ENCODE measurements at places on chromosomes 1 and 21.
A peak's percentile ranks its signal among the peaks of the same experiment; 100 is the strongest.

GRCh38 chr1:21775550-21775914 is 7.4 kb downstream of the USP48 start:
- DNase-seq: no peak

- DNase-seq: no peak
These were observed 72.5 kb downstream of the CDC42BPA start for GRCh38 chr1:227245613-227246320.

- DNase-seq: peak; percentile 98
These were observed 30.9 kb downstream of the CCN1 start for GRCh38 chr1:85611425-85611824.

DNA sequence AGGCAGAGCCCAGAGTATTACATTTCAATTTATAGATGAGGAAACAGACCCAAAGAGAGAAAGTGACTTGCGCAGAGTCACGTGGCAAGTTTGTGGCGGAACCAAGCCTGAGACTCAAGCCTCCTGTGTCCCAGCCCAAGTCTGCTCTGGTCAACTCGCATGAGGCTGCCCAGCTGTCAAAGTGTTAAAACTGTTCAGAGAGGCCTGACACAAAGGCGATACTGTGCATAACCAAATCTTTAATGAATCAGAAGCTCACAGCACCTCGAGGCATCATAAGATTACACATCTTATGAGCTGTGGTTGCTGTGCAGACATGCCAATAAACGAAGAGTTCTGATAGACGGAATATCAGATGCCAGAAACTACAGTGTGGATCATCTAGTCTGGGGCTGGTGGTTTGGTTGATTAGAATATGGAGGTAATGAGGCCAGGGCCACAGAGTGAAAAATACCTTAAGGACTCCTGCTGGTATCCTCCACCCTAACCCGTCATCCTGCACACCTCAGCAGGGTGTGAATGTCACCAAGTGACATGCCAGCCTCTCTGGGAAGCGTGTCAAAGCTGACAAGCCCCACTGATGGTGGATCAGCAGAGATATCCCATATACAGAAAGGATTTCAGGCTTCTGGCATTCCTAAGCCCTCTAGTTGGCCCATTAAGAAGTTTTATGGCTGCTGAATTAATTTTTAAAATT is 42.2 kb downstream of the TNNT2 start:
- DNase-seq: no peak

- DNase-seq: peak; percentile 39
These were observed 9.4 kb upstream of the KCNC4 start for GRCh38 chr1:110200666-110201065.

DNA sequence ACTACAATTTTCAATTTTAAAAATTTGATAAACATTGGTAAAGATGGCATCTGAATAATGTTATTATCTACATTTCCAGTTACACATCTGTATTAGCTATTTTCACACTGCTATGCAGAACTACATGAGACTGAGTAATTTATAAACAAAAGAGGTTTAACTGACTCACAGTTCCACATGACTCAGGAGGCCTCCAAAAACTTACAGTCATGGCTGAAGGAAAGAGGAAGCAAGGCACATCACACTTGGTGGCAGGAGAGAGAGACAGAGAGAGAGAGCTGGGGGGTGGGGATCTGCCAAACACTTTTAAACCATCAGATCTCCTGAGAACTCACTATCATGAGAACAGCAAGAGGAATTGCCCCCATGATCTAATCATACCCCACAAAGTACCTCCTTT is 850.0 kb downstream of the LTN1 start:
- DNase-seq: peak; percentile 78

DNA sequence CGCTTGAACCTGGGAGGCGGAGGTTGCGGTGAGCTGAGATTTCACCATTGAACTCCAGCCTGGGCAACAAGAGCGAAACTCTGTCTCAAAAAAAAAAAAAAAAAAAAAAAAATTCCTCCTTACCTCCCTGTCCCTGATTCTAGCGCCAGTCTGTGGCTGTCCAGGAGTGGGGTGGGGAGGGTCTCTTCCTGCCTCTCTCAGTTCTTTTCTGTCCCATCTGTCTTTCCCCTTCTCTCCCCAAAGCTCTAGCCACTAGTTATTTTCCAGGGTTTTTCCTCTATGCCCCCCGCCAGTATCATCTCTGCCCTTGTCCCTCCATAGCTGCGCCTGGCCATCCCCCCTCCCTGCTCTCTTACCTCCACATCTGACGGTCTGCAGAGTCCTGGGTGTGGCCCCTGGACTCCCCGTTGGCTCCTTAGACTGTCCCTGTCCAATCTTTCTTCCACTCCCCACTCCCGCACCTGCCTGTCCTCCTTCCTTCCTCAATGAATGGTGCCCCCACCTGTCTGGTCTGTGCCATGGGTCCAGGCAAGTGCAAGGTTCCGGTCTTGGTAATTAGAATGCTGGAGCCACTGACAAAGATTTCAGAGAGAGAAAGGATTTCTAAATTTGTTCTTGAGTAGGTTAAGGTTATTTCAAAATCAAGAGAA is 1.6 kb upstream of the TMEM63A start:
- no peak for DNase-seq

DNA sequence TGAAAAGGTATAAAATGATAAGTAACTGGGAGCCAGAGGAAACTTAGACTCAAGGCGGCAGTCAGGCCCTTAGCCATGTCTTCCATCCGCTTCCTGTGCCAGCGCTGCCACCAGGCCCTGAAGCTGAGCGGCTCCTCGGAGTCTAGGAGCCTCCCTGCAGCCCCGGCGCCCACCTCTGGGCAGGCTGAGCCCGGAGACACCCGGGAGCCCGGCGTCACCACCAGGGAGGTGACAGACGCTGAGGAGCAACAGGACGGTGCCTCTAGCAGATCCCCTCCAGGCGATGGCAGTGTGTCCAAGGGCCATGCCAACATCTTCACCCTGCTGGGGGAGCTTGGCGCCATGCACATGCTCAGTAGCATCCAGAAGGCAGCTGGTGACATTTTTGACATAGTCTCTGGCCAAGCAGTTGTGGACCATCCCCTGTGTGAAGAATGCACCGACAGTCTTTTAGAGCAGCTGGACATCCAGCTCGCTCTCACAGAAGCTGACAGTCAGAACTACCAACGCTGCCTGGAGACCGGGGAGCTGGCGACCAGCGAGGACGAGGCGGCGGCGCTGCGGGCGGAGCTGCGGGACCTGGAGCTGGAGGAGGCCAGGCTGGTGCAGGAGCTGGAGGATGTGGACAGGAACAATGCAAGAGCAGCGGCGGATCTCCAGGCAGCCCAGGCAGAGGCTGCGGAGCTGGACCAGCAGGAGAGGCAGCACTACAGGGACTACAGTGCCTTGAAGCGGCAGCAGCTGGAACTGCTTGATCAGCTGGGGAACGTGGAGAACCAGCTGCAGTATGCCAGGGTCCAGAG is at the start of gene BECN2:
TSS of gene BECN2 (plus strand) at position 76 of the 803 bp plus-strand sequence. CDS start at position 76, 0 bp downstream.
- no peak for DNase-seq

- DNase-seq: peak; percentile 43
These were observed 998.6 kb downstream of the TTLL7 start for GRCh38 chr1:83000286-83000685.

- no peak for DNase-seq
These were observed 22.7 kb downstream of the PAX7 start for GRCh38 chr1:18653367-18653766.

DNA sequence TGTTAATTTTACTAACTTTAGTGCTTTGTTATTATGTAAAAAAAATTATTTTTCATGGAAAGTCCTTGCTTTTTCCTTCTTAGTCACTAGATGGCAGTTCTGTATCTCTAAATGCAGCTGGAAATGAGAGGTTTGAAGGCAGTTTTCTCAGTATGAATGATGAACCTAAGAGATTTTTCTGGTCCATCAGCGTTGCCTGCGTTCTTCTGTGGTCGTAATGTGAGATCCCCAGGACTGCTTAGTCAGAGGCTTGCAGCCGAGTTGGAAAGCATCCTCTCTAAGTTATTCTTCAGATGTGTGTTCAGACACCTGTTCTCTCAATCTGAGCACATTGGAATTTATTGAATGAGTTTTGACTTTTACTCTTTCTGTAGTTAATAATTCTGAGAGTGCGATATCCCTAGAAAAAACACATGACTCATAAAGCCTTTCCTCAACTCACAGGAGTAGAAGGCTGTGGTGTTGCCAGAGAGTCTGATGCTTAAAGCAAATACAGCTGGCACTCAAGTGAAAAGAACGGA is 99.3 kb downstream of the FMN2 start:
- DNase-seq: peak; percentile 99

- no peak for DNase-seq
These were observed 111.2 kb upstream of the CTTNBP2NL start for GRCh38 chr1:112284796-112285195.

DNA sequence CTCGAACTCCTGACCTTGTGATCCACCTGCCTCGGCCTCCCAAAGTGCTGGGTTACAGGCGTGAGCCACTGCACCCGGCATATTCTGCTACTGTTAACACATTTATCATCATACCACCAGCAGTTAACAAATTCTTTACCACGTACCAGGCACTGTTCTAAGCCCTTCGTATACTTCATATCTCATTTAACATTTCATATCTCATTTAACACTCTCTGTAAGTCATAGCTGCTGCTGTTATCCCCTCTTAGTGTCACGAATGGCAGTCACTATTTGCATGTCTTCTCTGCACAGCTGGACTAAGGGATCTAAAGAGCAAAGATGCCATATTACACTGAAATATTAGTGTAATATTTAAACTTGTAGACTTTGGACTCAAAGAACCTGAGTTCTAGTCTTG is 462.5 kb upstream of the DAB1 start:
- no peak for DNase-seq

GRCh38 chr1:31414980-31415370 is 2.0 kb downstream of the SERINC2 start:
- DNase-seq: no peak

- no peak for DNase-seq
These were observed 111.7 kb downstream of the DUSP10 start for GRCh38 chr1:221630236-221630635.

DNA sequence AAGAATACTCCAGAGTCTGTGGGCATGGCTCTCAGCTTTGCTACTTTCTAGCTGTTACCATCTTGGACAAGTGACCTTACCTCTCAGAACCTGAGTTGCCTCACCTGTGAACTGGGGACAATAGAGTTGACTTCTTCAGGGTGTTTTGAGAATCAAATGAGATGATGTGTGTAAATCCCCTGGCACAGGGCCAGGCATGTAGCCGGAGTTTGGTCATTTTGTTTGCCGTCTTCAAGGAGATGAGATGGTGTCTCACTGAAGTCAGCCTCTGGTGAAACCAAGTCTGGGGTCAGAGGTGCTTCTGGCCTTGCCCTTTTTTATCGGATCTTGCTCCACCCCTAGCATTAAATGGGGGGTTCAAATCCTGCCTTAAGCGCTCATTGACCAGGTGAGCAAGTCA is 149.2 kb upstream of the TMEM51 start:
- DNase-seq: no peak

GRCh38 chr1:57179001-57179400 is 213.2 kb upstream of the C8B start:
- DNase-seq: no peak

GRCh38 chr1:66328896-66329295 is 205.1 kb upstream of the SGIP1 start:
- DNase-seq: no peak

- no peak for DNase-seq
These were observed 30.1 kb downstream of the RGS5 start for GRCh38 chr1:163172596-163172995.

DNA sequence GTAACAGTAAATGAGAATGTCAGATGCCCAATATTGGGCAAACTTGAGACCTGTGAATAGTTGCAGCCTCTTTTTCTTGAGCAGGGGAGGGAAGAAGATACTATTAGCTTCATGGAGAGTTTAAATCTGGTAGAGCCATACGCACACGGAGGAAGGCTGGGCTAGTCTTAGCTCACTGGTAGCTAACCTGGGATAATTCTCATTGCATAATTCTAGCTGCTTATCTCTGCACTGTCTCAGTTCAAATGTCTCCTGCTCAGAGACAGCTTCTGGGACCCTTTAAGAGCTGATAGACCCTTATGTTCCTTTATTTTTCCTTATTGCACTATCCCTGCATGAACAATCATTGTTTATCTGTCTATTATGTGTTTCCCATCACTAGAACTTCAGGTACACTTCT is 8.4 kb downstream of the C1orf87 start:
- DNase-seq: no peak

GRCh38 chr1:211527006-211527405 is 35.0 kb upstream of the RD3 start:
- no peak for DNase-seq

DNA sequence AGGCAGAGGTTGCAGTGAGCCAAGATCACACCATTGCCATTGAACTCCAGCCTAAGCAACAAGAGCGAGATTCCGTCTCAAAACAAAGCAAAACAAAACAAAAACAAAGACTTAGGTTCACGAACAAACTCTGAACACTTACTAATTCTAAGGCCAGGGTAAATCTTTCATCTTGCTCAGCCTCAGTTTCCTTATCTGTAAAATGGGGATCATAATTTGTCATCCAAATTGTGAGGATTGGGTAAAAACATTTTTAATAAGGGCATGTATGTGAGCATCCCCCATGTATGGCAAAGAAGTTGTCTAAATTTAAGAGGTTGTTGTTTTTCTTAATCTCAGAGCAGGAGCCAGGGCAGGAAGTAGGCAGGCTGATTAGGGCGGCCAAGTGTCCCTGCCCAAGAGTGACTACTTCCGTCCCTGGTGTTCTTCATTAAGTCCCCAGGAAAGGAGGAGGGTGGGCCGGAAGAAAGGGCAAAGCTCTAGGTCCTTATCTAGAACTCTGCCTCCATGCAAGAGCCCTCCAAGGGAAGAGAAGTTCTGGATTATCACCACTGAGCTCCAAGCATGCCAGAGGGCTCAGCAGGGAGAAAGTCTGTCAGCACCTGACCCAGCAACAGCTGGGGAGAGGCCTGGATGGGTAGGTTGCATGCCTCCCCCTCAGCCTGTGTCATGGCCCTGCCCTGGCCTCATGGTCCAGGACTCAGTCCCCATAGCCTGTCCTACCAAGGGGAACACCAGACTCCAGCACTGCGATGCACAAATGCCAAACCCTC is 49.9 kb upstream of the CLIC4 start:
- DNase-seq: no peak

DNA sequence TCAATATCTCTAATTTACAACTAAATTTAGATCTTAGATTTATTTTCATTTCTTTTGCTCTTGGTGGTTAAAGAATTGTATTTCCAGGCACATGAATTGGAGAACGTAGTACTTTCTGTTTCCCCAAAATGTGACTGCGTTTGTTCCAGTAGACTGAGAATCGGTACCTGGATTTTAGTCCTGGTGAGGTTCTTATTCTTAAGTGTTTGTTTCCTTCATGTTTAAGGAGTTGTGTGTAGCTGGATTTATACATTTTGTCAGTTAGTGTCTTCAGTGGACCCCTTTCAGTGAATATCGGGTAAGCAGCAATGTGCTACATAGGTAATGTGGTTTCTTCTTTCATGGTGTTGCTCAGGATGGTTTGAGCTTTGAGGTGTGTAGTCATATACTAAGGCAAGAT is 6.8 kb downstream of the MIER1 start:
- no peak for DNase-seq

Measured in fibroblast of upper back skin (primary cell).